ENCODE measurements at places on chromosomes 6 and 20.
A peak's percentile ranks its signal among the peaks of the same experiment; 100 is the strongest.

GRCh38 chr6:56101141-56101553 lies 146.2 kb downstream of the COL21A1 start:
- no peak for DNase-seq

- DNase-seq = no peak
These were observed 121.3 kb downstream of the PHACTR3 start for GRCh38 chr20:59725476-59726280.

DNA sequence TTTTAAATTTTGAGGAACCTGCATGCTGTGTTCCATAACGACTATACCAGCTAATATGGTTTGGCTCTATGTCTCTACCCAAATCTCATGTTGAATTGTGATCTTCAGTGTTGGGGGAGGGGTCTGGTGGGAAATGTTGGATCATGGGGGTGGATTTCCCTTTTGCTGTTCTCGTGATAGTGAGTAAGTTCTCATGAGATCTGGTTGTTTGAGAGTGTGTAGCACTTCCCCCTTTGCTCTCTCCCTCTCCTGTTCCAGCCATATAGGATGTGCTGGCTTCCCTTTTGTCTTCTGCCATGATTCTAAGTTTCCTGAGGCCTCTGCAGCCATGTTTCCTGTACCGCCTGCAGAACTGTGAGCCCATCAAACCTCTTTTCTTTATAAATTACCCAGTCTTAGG lies 61.8 kb upstream of the NEDD9 start:
- no peak for DNase-seq

DNA sequence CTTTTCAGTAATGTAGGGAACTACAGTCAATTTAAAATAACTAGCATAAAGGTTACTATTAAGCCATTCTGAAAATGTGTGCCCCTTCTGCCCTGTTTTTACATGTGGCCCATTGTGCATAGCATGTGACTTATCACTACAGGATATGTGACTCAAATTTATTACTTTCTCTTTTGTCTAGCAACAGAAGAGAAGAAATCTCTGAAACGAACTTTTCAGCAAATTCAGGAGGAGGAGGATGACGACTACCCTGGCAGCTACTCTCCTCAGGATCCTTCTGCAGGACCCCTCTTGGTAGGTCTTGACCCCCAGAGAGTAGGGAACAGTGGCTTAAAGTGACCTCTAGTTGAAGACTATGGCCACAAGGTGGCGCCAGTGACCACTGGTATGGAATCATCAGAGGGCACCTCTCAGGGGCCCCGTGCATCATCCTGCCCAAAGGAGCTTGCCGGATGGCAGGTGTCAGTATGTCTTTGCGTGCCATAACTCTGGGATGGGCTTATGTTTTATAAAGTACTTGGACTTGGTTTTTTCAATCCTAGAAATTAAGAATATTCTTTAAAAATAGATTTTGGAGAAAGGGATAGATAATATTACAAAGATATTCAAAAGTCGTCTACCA lies 23.9 kb downstream of the RPRD1B start:
- peak; percentile 55 for DNase-seq

DNA sequence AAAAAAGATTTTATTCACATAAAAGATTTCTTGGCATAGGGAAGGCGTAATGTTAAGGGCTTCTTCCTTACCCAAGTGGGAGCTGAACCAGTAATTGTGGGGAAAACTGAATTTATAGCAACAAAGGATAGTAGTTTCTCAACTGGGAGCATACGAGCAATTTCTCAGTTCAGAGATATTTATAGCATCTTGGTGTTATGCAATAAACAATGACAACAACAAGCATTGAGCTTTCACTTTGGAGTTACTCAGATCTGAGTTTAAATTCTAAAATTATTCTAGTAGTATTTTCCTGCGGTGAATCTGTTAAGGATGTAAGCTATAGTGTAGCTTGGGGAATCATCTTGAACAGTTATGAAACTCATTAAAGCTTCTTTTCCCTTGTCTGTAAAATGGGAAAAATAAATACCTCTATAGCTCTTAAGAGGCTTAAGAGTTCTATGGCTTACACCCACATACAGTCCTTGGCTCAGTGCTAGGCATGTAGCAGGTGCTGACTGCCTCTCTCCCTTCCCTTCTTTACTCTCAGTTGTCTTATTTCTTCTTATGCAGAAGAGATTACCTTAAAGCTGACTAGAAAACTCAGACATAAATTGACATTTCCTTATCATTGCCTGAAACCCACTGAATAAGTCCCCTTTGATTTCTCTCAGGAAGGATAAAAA lies 58.8 kb downstream of the SAMD5 start:
- DNase-seq = no peak

DNA sequence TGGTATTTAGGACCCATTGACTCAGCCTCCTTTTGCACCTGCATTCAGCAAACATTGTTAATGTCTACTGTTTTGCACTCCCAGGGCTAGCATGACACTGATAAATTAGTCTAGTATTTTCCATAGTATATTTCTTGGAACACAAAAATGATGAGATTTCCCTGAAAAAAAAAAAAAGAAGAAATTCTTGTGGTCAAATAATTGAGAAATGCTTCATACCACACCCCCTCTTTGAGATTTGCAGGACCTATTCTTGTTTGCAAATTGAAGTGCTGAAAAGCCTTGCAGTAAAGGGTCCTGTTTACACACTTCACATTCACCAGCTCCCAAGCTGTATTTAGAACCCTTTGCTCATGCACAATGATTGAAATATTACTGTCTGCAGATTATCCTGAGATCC lies 36.3 kb upstream of the CLIC5 start:
- no peak for DNase-seq

DNA sequence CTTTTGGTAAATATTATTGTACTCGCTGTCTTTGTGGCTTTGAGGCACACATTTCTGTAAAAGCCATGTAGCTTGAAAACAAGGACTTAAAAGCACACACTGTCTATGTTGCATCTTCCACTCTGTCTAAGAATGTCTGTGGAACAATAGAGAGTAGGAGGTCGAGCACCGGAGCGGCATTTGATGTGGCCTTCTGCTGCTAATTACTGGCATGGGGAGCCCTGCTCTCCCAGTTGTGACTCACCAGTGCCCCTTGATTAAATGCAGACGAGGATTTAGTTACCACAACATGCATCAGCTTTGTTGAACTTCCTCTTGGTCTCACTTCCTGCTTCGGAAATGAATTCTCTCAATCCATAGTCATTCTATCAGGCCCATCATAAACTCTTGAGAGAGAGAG lies 680.7 kb upstream of the SLC35B3 start:
- DNase-seq = no peak

DNA sequence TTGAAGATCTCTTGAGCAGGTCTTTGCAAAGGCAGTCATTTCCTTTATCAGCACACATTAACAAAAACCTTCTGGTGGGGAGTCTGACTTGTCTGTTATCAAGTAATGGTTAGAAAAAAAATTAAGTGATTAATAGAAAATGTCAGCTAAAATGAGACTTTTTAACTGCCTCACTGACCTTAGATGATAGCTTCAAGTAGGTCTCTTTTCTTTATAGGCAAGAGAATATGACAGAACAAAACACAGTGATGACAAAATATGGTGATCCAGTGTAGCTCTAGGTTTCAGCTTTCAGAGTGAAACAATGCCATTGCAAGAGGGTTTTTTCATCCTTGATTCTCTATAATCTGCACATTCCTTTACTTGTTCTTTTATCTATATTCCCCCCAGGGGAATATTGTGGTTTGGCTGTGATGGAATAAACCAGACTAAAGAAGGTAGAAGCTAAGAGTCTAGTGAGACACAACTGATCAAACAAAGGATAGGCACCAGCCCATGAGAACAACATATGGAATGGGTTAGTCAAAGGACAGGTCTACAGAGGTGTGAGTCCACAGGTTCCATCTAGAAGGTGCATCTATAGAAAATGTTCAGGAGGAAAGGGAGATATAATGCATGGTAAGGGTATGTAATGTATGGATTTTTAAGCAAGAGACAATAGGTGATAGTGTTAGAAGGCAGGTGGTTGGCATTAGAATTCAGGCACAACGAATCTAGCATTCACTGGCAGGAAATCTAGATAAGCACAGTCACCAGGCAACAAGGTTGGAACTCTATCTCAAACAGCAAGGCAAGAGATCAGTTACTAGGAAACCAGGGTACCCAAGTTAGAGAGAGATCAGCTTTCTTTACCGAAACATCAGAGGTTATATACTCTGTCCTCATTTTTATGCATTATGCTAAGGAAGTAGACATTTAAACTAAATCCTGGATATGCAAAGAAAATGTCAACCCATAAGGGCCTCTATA lies 228.9 kb upstream of the SMLR1 start:
- DNase-seq = no peak

DNA sequence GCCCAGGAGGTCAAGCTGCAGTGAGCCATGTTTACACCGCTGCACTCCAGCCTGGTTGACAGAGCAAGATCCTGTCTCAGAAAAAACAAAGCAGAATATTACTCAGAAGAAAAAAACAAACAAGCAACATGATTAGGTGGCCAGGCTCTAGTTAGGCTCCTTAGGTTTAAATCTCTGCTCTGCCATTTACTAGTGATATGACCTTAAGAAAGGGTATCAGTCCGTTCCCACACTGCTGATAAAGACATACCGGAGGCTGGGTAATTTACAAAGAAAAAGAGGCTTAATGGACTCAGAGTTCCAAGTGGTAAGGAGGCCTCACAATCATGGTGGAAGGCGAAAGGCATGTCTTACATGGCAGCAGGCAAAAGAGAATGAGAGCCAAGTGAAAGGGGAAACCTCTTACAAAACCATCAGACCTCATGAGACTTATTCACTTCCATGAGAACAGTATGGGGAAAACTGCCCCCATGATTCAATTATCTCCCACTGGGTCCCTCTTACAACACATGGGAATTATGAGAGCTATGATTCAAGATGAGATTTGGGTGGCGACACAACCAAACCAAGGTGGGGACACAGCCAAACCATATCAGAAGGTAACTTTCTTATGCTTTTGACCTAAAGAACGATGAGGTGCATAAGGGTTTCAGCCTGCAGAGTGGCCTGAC lies 2.4 kb upstream of the LTV1 start:
- DNase-seq = no peak

DNA sequence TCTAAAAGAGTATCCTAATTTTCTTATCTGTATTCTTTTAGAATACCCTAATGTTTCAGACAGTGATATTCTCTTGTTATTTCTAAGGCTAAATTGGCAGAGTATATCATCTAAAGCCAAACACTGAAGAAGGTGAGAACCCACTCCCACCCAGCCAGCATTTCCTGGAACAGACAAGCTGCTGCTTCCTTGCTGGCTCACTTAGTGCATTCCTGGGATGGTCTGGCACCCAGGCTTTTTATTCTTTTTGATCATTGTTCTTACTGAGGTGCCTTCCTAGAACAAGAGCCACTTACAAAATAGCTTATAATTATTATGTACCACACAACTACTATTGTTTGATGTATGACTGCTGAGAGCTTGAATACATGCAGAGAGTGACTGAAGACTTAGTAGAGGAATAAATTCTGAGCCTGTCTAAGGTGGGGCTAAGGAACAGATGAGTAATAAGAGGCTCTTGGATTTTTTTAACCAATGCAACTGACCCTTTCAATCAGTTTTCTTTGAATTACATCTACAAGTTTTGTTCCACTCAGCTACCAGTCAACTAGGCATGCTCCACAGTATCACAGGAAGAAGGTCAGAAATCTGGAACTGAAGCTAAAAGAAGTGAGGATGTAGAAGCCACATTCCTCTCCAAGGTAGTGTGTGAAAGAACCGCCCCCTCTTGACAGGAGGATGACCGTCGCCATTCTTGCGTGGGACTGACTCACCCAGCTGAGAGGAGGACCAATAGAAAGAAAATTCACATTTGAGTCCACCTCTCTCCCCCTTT lies 30.1 kb downstream of the PRPH2 start:
- DNase-seq = no peak

- DNase-seq = no peak
These were observed 4.0 kb downstream of the C20orf96 start for GRCh38 chr20:286508-286907.

DNA sequence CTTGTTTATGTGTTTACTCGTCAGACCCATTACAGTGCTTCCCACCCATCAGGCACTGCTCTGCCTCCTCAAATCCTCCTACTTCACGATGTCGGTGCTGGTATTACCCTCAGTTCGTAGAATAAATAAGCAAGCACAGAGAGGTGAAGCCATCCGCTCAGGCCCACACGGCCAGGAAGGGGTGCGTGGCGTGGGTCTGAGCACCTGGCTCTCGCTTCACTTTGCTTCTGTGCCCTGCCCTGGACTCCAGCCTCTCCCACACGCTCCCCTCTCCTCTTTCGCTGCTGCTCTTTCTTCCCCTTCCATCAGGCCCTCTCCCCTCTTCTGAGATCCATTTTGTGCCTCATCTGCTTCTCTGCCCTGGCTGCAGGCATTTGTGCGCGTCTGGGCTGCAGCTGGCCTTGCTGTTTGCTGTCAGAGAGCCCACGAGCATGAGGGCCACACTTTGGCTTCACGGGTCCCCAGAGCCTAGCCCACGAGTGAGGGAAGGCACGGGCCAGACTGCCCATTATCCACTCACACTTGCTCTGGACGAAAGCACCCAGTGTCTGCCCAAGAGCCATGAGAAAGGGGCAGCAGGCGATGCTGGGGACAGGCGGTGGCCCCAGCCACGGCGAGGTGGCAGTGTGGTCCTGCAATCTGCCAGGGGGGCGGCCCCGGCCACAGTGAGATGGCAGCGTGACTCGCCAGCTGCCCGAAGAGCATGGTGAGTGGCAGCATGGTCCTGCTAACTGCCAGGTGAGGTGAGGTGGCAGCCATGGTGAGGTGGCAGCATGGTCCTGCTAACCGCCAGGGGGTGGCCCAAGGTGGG lies 96.2 kb upstream of the MPC1 start:
- DNase-seq = no peak

DNA sequence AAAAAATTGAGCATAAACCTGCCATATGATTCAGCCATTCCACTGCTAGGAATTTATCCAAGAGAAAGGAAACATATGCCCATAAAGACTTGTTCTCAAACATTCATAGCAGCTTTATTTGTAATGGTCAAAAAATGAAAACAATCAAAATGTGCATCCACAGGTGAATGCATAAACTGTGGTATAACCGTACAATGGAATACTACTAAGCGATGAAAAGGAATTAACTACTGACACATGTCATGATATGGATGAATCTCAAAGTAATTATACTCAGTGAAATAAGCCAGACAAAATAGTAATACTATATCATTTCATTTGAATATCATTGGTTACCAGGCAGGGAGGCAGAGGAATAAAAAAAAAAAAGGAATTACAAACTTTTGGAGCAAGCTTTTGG lies 25.8 kb upstream of the BRPF3 start:
- no peak for DNase-seq

DNA sequence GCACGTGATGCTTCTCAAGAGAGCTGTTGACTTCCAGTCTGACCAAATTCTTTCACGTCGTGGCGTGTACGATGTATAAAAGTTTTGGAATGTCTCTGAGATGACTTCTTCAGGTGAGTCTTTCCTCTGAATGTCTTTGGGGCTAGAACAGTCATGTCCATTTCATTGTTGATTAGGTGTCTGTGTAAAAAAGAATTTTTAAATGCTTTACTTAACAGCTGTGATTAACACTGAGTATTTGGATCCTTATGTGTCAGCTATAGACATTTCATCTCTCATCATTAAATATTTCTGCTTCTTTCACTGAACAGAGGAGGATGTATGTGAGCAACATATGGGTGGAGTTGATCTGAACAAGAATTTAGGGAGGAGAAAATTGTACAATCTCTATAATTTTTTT lies 29.3 kb upstream of the KIF13A start:
- no peak for DNase-seq
